ENCODE measurements at places on chromosomes 2 and 18. TPM values are rescaled to one million over a fixed set of nuclear protein-coding genes. Genes with fewer than 3 reads are reported as not detected.

GRCh38 chr2:168789776-168790175, 12.7 kb upstream of the NOSTRIN start:
- H3K4me3 ChIP-seq, result no peak overlapping the region
- H3K36me3 ChIP-seq, result no peaks in the 10 kb centered on the region
- no peak for DNase-seq
- H3K27ac ChIP-seq, result no peak overlapping the region
- no peaks in the 10 kb centered on the region for H3K27me3 ChIP-seq

GRHL1 gene
- 0.86 TPM for total RNA-seq

DNA sequence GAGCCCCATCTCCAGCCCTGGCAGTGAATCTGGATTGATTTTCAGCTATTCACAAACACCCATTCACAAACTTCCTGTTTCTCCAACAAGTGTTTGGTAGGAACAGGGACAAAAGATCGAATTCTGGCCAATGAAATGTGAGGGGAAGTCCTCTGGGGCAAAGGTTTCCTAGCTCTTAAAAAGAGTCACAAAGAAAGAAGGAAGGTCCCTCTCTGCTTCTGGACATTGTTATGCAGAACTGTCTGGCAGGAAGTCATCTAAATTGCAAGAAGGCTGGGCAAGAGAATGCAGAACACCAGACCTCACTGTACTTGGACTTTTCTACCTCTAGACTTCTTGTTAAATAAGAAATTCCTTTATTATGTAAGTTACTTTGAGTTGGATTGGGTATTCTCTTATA, 137.3 kb downstream of the CCDC148 start:
- no peak overlapping the region for H3K27ac ChIP-seq
- H3K36me3 ChIP-seq, result no peaks in the 10 kb centered on the region
- no peaks in the 10 kb centered on the region for H3K4me1 ChIP-seq

DNA sequence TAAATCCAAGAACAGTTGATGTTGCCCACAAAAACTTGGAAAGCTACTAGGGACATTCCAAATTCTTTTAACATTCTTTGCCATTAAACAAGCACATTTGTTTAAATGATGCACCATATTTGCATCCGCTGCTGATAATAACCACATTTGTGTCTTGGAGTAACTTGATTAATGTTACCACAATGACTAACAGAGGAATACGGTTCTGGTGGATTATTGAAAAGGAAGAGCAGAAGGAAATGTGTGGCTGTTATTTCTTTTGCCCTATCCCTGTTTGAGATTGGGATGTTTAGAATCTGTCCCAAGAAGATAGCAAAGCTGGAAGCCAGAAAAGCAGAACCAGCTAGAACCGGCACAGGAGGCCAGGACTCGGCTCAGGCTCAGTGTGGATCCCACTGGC, 39.2 kb upstream of the RASGRP3 start:
- H3K27me3 ChIP-seq, result no peaks in the 10 kb centered on the region
- no peaks in the 10 kb centered on the region for H3K36me3 ChIP-seq
- H3K27ac ChIP-seq, result peak overlapping the region; percentile 70
- no peak for DNase-seq
